ENCODE measurements at places on chromosomes 12 and 14.

- no peak for DNase-seq
Observed at GRCh38 chr12:53074283-53074998, 4.7 kb downstream of the SPRYD3 start.

DNA sequence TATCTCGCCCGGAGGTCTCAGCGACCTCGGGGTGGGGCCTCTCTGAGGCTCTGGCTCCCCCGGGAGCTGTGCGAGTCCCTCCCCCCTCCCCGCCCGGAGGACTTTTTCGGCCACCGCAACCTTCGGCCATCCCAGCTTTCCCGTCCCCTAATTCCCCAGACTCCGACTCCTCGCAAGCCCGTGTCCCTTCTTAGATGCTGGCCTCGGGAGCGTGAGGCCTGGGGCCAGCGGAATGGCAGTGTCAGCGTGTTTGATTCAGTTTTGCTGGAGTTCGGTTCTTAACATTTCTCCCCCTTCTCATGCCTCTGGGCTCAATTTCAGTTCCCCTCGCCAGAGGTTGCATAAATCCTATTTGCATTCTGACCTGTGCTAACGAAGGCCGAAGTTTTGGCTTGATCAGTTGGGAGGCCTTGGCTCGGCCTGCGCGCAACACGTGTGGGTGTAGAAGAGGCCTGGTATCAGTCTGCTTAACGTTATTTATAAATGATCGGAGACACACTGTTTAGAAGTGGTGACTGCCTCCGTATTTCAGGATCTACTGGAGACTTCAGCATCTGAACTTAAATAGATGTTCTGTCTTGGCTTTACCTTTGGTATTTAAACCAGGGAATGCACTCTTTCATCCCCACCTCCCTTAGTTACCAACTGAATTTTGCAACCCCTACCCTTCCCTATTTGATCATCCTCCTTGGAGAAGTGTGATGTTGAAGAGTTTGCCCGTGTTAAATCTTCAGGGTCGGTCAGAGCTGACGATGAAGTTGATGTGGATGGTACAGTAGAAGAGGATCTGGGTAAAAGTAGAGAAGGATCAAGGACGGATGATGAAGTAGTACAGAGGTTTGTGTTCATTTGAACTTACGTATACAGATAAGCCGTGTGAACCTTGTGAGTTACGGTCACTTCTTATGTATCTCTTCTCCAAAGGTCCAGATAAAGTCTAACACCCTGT, 851 bp downstream of the HSP90B1 start:
- DNase-seq: no peak

- DNase-seq: no peak
Observed at GRCh38 chr14:33309106-33309505, 370.4 kb downstream of the NPAS3 start.

DNA sequence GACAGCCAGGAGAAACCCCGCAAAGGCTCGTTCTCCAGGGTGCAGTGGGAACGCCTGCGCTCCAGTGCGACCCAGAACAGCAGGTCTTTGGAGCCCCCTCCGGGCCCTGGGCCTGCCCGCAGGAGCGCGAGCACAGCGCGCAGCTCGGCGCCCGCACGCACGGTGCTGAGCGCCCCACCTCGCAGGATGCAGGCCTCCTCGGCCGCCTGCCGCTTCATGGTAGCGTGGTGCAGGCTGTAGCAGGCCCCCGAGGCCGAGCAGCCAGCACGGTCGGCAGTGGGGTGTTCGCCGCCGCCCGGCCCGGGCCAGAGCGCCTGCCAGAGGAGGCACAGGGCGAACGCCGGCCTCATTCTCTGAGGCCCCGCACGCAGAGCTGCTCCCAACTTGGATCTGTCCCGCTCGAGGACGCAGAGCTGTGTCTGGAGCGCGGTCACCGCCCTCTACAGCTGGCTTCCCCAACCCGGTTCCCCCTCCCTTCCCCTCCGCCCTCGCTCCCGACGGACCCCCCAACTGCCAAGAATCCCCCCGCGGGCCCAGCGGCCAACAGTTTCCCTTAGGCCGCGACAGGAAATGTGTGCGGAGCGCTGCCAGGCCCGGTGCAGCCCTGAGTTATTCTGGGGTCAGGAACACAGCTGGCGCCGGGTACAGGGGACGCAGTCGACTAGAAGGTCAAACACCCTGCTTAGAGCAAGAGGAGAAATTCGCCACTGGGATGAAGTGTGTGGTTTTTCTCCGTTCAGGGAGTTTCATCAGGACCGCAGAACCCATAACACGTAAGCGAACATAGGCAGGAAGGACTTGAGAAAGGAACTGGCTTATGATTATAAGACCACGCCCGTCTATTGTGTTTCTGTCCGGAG, at the start of gene CLEC14A:
Gene CLEC14A (minus strand): TSS at position 421 of the 860 bp plus-strand sequence. CDS start 71 bp downstream, at position 350.
- no peak for DNase-seq

- DNase-seq: no peak
Observed at GRCh38 chr12:48169011-48169410, 11.7 kb upstream of the ASB8 start.

DNA sequence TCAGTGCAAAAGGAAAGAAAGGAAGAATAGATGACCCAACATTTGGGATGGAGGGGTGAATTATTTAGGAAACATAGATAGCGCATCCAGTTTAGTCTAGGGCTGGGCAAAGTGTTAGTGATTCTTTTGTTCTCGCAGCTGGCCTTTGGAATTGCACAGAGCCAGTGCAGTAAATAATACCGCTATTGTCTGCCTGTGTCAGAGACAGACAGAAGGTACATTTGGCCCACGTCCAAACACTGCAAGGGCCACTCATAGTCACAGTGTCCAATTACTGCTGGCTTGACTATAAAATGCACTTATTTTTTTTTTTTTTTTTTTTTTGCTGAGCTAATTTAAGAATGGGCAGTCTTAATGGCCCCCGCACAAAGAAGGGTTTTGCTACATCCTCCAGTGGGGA, 638.6 kb downstream of the BCL11B start:
- DNase-seq: no peak

DNA sequence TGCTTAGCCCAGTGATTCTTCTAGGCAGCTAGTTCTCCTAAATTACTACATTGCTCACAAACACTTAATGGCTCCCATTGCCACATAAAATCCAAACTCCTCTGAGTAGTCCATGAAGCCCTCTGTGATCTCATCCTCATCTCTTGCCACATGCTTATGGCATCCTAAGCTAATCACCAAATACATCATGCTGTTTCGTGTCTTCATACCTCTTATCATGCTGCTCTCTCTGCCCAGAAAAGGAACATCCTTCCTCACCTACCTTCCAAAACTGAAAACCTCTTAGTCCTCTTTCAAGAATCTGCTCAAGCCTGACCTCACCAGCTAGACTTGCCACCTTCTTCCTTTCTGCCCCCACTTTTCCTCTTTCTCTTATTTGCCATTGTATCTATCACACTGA, 108.5 kb downstream of the DUSP6 start:
- DNase-seq: no peak

DNA sequence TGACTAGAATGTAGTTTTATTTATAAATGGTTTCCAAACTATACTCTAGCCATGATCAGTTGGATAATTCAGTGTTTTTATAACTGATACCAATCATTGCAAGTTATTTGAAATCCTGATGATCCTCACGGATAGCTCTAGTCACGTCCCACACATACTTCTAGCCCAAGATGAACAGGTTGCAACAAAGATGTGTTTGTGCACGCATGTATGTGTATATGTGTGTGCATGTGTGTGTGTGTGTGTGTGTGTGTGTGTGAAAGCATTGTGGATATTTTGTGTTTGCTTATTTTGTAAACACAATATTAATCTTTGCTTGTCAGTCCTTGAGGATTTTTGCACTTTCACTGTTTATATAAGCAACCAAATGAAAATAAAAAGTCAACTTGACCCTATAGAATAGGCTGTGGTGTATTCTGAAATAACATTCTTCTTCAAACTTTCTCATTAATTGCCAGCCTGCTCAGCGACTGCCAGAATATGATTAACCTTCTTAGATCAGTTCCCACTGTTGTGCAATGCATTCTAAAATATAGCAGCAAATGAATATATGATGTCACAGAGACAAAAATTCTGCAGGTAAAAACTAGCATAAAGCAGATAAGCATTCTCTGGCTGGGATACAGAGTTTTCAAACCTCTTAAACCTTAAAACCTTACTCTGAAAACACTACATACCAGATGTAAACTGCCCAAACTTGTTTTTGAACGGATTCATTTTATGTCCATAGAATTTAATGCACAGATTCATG, 48.8 kb upstream of the HIF1A start:
- no peak for DNase-seq

DNA sequence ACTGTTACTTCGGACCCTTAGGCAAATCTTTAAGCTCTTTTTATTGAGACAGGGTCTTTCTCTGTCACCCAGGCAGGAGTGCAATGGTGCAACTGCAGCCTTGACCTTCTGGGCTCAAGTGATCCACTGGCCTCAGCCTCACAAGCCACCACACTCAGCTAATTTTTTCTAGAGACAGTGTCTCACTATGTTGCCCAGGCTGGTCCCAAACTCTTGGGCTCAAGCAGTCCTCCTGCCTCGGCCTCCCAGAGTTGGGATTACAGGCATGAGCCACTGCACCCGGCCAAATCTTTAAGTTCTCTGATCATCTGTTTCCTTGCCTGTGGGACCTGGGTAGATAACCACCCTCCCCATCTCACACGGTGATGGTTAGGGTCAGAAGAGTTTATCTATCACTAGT, 2.3 kb upstream of the GPX2 start:
- DNase-seq: no peak

GRCh38 chr14:68198713-68199495, 379.3 kb downstream of the RAD51B start:
- no peak for DNase-seq

DNA sequence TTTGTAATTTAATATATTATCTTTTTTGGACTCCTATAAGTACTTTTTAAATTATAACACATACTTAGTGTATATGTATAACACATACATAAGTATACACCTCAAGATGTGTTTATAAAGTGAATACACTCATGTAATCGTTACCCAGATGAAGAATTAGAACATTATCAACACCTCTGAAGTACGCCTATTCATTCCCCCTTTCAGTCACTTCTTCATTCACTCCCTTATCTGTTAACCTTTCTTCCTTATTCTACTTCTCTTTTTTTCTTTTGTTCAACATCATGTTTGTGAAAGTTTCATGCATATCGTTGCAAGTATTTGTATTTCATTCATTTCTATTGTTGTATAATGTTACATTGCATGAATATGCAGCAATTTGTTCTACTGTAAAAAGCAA, 98.5 kb downstream of the ARID2 start:
- no peak for DNase-seq

DNA sequence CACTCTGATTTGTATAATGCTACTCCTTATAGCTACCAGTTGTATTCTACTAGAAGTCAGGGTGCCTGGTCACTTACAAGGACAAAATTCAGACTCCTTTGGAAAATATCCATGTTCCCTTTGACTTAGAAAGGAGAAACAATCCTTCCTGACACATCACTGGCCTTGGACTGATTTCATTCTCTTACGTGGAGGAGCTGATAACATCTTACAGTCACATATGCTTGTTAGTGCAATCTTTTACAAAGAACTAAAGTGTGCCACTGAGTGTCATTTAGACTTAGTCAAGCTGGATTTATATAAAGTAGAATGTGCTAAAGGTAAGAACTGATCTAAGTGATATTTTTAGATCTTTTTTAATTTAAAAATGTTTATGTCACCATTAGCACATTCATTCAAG, 131.0 kb upstream of the TMTC2 start:
- DNase-seq: no peak

- no peak for DNase-seq
Observed at GRCh38 chr14:96037891-96038557, 1.1 kb upstream of the C14orf132 start.

GRCh38 chr12:33437598-33437997, 2.0 kb downstream of the SYT10 start:
- DNase-seq: no peak

GRCh38 chr14:102252834-102253801, 51.8 kb downstream of the MOK start:
- no peak for DNase-seq

DNA sequence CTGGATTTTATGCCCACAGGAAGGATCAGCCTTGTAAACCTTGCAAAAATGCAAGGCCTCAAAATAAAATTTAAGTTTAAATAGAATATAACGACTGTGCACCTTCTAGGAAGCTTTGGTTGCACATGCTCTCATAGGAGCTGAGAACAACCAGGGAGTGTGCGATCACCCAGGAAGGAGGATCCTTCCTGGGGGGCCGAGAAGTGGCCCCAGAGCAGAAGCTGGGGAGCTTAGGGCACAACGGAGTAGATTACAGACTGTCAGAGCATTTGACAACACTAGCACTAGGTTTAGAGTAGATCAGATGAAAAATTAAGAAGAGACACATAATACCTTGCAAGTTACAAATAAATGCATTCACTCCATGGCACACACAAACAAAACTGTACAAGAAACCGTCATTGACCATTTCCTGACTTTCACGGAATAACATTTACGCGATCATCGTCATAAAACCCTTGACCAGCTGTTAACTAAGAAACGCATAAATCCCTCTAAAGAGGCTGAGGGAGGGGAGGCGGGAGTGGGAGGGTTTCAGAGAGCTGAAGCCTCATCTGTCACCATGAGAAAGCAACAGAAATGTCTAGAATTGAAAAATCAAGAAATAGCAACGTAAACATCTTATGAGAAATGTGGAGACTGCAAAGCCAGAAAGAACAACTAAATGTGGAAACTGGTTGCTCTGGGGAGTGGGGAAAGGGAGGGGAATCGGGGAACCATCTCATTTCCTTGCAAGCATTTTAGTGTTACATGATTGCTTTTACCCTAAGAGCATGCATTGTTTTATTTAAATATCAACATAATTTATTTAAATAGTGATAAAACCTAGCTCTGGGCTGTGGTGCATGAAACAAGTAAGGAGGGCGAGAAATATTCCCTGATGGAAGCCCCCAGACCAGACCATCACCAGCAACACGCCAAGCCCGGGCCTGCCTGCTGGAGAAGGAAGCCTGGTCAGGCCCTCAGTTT, 13.1 kb upstream of the CCDC85C start:
- no peak for DNase-seq

- DNase-seq: no peak
Observed at GRCh38 chr14:69048456-69048855, 69.4 kb upstream of the ACTN1 start.

GRCh38 chr12:29771165-29771564, 12.6 kb downstream of the TMTC1 start:
- no peak for DNase-seq

GRCh38 chr12:15830538-15830937, 41.4 kb upstream of the EPS8 start:
- DNase-seq: no peak

GRCh38 chr12:47698631-47699030, 7.2 kb downstream of the RPAP3 start:
- no peak for DNase-seq

DNA sequence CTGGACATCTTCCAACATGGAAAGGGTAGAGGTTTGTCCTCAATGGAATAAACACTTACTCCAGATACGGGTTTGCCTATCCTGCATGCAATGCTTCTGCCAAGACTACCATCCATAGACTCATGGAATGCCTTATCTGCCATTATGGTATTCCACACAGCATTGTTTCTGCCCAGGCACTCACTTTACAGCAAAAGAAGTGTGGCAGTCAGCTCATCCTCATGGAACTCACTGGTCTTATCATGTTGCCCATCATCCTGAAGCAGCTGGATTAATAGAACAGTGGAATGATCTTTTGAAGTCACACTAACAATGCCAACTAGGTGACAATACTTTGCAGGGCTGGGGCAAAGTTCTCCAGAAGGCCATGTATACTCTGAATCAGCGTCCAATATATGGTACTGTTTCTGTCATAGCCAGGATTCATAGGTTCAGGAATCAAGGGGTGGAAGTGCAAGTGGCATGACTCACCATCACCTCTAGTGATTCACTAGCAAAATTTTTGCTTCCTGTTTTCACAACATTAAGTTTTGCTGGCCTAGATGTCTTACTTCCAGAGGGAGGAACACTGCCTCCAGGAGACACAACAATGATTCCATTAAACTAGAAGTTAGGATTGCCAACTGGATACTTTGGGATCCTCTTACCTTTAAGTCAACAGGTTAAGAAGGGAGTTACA, 140.4 kb downstream of the SLC35F4 start:
- DNase-seq: no peak
